Stimulated activated CD8-positive, alpha-beta memory T cell treated with anti-CD3 and anti-CD28 coated beads, Interleukin-7, amount 100 ng/mL, for 4 hours (primary cell): ENCODE measurements at places on chromosomes 3 and 15.

GRCh38 chr15:53746101-53746500 lies 13.4 kb downstream of the WDR72 start:
- no peak for DNase-seq

DNA sequence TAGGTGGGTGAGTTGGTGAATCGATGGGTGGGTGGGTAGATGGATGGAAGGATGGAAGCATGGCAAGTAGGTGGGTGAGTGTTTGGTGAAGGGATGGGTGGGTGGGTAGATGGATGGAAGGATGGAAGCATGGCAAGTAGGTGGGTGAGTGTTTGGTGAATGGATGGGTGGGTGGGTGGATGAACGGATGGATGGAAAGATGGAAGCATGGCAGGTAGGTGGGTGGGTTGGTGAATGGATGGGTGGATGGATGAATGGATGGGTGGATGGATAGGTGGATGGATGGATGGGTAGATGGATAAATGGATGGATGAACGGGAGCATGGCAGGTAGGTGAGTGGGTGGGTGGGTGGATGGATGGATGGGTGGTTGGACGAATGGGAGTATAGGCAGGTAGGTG lies 65.1 kb downstream of the SLC6A1 start:
- no peak for DNase-seq

DNA sequence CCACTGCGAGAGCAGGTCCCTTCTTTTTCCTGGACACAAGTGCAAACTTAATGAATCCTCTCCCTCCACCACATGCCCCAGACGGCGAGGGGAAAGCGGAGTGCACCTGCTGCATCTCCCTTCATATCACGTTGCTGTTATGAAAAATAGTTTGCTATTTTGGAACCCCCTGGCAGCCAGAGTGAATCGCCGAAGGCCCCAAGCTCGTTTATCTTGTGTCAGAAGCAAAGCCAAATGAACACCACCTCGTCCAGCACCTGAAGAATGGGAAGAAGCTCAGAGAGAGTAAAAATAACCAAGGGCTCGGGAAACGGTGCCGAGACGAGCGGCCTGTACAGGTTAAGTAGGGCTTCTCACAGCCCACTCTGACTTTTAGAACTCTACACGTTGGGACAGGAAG lies 394.6 kb upstream of the RORA start:
- no peak for DNase-seq

- DNase-seq, result no peak
Measured at GRCh38 chr3:101842245-101842934, 6.9 kb upstream of the NFKBIZ start.

GRCh38 chr15:78840661-78841375 lies 29.6 kb upstream of the ADAMTS7 start:
- no peak for DNase-seq
